ENCODE measurements at places on chromosomes 1 and 21.

- no peak for DNase-seq
Measured at GRCh38 chr1:223617323-223618070, 48.0 kb downstream of the CAPN8 start.

GRCh38 chr1:36532810-36533401, 50.2 kb upstream of the CSF3R start:
- peak; percentile 53 for DNase-seq

- no peak for DNase-seq
Measured at GRCh38 chr1:225737866-225738265, 39.8 kb upstream of the SRP9 start.

DNA sequence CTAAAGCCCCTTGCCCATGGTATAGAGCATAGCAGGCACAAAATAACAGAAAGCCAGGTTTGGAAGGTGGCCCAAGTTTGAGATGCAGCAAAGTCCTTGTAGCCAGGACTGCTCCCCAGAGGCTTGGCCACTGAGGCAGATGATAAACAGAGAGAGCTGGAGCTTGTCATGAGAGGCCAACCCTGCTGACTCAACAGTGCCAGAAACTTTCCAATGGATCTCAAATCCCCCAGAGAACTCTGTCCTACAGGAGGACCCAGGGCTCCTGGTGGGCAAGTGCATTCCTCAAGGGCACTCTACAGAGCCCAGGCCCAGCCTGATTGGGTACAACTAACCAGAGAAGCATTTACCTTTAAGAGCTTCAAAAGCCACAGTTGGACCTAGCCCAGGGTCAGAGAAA, 280.7 kb downstream of the KCNH1 start:
- no peak for DNase-seq

- no peak for DNase-seq
Measured at GRCh38 chr1:96220651-96221050, 500.9 kb upstream of the PTBP2 start.

DNA sequence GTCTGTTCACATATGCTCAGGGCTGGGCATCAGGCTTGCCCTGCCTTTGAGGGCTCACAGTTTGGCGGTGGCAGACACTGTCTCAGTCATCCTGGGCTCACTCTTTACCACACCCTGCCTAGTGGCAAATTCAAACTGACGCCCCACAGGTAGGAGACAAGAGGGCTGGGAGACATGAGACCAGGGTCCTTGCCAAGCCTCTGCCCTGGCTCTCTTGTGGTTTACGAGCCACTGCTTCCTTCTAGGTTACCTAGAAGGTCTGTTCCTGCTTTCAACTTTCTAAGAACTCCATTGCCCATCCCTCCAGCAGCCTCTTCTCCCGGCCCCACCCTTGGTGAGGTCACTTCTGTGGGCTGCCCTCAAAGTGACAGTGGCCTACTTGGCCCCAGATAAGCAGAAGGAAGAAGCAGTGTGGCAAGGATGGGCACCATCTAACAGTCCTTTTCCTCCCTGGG, 10.5 kb downstream of the KIF21B start:
- DNase-seq: no peak

GRCh38 chr1:112060261-112060660, 70.8 kb upstream of the KCND3 start:
- DNase-seq: no peak

DNA sequence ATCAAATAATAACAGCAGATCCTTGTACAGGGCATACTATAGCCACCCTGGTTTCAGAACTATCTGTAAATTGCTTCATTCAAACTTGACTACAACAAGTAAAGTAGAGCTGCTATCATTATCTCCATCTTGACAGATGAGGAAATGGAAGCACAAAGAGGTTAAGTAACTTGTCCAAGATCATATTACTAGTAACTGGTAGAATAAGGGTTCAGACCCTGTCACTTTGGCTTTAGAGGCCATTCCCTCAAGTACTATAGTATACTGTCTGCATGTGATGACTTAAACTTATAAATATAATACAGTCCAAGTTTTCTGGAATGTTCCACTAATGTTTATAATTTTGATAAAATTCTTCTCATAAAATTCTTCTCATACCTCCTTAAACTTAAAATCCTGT, 24.8 kb downstream of the PGM1 start:
- DNase-seq: no peak

DNA sequence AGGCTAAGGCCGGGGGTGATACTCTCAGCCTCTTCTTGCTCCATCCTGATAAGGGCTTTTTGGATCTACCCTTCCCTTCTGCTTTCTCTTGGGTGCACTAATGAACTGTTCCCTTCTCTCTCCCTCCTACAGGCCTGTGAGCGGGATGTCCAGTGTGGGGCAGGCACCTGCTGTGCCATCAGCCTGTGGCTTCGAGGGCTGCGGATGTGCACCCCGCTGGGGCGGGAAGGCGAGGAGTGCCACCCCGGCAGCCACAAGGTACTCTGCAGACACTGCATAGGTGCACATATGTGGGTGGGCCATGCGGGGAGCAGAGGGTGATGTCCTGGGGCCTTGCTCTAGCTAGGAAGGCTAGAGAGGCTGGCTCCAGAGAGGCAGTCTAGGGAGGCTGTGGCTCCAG, 2.9 kb downstream of the PROK1 start:
- no peak for DNase-seq

GRCh38 chr1:208006258-208006920, 95.5 kb upstream of the CD34 start:
- no peak for DNase-seq

DNA sequence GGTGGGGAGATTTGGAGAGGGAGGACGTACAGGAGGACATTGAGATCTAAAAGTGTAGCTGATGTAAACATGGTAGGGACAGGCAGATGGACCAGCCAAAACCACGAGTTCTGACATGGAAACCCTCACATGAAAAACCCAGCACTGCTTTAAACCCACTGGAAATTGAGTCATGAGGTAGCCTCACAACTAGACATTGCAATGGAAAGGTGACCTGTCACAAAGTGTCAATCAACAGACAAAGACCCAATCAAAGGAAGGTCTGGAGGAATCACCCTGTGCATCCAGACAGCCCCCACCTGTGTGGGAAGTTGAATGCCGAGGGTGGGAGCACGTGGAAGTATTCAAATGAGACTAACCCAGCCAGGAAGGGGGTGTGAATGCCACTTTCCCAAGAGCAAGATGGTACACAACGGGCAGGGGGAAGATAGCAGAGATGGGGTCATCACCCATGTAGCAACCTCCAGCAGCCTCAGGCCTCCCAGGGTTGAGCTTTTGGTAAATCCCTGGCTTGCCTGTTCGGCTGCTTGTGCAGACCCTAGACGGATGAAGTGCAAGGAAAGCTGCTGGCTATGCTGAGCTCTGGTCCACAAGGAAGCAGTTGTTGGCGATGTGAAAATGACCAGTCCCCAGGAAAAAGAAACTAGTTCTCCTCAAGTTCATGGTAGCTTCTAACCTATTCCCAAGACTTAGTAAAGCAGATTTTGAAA, 5.6 kb downstream of the FCMR start:
- DNase-seq: no peak

GRCh38 chr1:193408782-193409293, 222.4 kb upstream of the B3GALT2 start:
- DNase-seq: peak; percentile 87

GRCh38 chr1:3903141-3904005, 3.3 kb upstream of the C1orf174 start:
- no peak for DNase-seq

- DNase-seq: peak; percentile 51
Measured at GRCh38 chr1:225973158-225973557, 26.0 kb downstream of the SDE2 start.

DNA sequence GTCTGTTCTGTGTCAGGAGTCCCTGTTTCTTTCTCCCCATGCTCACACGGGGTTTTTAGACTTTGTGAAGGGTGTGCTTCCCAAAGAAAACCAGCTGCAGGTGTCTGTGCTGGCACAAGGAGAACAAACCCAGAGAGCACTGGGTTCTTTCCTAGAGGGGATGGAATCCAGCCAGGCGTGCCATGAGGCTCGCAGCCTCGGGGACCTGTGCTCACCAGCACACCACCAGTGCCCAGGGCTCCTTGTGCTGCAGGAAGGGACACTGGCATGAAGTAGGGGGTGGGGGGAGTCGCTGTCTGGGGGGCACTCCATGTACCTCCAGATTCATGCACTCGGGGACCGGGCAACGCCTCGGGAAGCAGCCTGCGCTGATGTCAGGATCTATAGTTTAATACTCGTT, 57.9 kb downstream of the AGPAT3 start:
- DNase-seq: no peak

DNA sequence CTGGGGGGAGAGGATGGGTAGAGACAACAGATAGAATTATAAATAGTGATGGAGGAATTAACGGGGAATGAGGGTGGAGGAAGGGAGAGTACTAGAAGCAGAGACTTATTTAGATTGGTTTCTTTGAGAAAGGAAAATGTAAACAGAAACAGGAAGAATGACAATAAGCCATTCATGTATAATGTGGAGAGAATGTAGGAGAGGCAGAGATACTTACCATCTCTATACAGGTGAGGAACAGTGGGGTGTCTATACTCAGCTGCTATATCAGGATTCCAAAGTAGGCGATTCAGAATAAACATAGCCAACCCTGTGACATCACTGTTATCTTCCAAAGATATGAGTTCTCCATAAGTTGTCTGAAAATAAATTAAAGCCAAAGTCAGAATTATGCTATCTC, 16.8 kb downstream of the ASPM start:
- no peak for DNase-seq

DNA sequence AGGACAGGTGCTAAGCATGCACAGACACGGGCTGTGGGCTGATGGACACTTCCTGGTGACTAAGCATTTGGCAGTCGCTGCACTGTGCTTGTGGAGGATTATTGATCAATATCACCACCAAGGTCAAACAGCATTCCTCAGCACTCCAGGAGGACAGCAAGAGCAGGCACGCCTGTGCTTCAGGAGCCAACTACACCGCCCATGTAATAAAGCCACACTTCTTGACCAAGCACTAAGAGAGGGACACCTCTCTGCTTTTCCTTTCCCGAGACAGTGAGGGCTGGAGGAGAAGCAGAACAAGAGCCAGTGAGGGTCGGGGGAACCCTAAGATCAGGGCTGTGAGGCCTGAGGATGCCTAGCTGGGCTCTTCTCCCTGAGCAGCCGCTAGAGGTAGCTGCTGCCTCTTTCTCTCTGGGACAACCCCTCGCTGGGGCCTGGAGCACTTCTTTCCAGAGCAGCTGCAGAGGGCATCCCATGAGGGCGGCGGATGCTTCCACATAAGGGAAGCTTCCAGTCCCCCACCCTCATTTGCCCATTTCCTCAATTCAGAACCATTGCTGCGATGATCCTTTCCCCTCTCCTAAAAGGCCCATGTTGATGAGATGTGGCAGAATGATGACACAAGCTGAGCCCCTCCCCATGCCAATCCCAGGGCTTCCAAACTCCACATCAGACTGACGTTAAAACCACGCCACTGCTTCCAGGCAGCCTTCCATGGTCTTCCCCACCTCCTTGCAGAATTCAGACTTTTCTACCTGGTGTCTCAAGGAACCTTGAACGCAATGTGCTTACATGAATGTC, 19.1 kb downstream of the RAB7B start:
- DNase-seq: no peak

DNA sequence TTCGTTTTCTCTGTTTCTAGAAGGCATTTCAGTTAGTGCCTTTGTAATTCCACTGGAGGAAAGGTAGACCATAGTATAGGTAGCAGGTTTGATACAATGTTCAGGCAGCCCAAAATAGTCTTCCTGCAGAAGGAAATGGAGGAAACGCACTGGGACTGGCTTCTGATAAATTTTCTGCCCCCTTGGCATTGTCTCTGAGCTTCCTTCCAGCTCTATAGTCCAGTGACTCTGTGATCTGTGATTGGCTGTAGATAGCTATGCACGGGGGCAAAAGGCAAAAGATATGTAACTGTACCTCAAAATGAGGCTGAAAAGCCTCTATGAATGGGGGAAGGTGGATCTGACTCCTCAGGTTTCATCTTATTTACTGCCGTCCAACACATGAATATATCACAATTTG, 5.8 kb upstream of the MAGOH start:
- DNase-seq: no peak

DNA sequence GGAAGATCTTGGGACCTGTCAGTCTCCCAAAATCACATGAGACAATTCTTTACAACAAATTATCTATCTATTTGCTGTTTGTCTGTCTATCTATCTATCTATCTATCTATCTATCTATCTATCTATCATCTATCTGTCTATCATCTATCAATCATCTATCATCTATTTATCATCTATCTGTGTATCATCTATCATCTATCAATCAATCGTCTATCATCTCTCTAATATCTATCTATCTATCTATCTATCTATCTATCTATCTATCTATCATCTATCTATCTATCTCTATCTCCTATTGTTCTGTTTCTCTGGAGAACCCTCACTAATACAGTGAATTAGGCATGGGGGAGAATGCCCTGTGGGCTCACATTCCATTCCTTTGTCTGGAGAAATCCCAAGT, 73.3 kb upstream of the HMGB4 start:
- DNase-seq: no peak

- DNase-seq: no peak
Measured at GRCh38 chr21:33064623-33065390, 5.1 kb upstream of the OLIG1 start.

DNA sequence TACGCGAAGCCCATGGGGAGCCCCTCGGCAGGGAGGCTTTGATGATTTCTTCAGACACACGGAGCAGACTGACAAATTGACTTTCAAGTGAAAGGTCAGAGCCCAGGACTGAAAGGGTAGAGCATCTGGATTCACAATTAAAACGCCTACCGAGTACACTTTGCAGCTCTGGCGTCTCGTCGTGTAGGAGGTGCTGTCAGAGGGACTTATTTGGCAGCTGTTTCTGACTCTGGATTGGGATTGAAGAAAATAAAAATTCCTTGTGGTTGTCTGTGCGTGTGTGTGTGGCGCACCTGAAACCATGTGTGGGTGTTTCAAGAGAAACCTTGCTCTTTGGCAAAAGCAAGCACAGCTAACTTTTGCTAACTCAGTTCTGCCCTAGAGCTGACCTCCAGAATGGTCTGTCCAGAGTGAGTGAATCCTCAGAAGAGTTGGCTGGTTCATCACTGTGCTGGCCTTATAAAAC, 348.7 kb downstream of the HLX start:
- no peak for DNase-seq

DNA sequence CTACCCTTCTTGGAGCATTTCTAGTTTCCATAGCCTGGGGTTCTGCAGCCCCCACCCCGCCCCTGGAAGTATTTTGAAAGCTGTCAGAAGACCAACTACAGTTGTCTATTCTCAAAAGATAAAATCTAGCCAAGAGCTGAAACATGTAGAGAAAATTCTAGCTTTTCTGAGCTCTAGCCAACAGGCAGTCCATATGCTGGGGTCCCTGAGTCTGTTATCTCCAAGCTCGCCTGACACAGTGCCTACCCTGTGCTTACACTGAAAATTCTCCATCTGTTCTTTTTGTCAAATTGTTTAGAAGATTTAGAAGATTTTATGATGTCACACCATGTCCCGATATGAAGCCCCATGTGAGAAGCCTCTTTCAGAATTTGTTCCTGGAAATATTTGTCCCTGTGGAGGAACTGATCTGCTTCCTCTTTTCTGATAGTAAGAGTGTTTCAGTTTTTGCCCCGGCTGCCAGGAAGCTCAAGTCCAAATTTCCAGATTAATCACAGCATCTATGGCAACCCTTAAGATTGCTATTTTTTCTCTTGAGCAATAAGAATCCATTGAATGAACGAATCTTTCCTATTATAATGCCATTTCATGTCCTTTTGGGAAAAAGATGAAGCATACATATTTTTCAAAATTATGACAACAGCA, 23.7 kb upstream of the CSF3R start:
- peak; percentile 39 for DNase-seq

Data from mesenteric fat pad (tissue), 1 donor.